ENCODE measurements at places on chromosomes 5 and 9.

GRCh38 chr9:86637515-86637914, 283.3 kb upstream of the TUT7 start:
- DNase-seq, result no peak

DNA sequence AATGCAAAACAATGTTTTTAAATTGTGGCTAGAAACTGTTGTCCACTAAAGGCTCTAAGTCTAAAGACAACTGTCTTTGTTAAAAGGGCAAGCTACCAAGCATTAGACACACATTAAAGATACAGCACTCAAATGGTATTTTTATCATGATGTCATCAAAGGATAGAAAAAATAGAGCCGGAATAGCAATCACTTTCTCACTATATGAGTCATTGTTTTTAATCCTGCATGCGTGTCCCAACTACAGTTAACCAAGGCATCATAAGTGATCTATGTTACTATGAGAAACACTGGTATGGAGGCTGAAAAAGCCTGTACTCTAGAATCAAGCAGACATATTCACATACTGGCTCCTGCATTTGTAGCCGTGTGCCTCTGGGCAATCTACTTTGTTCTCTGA, 1.9 kb upstream of the PJA2 start:
- no peak for DNase-seq

DNA sequence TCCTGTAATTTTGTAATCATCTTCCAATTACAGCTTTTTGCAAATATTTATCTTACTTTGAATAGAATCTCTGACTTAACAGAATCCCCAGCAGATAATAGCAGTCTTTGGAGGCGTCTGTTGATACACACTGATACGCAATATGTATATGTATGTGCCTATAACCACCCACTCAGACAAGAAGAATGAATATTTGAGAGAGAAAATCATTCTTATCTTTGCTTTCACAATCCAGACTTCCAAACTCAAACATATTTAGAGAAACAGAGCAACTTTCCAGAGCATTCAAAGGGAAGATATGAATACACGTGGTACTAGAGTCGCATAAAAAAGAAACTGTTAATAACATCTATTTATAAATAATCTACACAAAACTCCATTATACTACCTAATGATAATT, 6.1 kb downstream of the RORB start:
- no peak for DNase-seq

DNA sequence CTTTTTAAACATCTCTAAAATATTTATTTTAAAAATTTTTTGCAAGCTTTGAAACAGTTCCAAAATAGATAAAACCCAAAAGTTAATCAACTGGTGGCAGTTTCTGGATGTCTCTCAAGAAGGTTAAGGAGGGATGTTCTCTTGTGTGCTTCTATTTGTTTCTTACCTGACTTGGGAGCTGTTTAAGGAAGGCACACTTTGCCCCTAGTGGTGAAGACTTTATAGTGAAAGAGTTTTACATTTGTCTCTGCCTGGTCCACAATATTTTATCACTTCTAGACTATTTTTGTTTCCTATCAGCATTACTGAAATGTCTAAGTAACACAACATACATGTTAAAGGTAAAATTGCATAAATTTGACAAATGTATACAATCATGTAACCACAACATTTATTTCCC, 552.8 kb downstream of the SEMA5A start:
- no peak for DNase-seq

DNA sequence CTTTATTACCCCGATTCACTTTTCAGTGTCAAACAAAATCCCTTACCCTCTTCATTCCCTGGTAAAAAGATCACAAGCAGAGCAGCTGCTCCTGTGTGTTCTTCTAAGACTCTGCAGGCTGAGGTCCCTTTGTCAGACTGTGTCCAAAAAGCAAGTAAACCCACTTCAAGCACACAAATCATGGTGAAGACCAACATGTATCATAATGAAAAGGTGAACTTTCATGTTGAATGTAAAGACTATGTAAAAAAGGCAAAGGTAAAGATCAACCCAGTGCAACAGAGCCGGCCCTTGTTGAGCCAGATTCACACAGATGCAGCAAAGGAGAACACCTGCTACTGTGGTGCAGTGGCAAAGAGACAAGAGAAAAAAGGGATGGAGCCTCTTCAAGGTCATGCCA, 34.5 kb downstream of the CREBRF start:
- DNase-seq, result no peak

- no peak for DNase-seq
Measured at GRCh38 chr5:57764479-57765089, 282.0 kb upstream of the ACTBL2 start.

DNA sequence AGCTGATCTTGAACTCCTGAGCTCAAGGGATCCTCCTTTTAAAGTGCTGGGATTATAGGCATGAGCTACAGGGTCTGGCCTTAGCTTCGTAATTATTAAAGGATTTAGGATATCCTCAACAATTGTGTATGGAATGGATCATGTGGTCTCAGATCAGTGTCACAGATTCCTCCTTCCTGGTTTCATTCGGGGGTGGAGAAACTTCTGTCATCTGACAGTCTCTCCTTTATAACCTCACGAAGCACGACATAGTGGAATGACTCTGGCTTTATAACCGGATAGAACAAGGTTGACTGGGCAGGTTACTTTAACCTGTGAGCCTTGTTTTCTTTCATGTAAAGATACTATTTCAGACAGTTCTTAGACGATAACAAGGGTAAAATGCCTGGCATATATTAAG, 4.4 kb upstream of the GNG10 start:
- no peak for DNase-seq

DNA sequence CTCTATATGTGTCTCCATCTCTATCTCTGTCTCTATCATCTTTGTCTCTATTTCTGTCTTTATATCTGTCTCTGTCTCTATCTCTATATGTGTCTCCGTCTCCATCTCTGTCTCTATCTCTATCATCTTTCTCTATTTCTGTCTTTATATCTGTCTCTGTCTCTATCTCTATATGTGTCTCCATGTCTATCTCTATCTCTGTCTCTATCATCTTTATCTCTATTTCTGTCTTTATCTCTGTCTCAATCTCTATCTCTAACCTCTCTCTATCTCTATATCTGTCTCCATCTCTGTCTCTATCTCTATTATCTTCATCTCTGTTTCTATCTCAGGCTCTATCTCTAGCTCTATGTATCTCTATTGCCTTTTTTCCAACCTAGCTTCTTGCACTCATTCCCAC, 37.0 kb downstream of the IRX4 start:
- no peak for DNase-seq

DNA sequence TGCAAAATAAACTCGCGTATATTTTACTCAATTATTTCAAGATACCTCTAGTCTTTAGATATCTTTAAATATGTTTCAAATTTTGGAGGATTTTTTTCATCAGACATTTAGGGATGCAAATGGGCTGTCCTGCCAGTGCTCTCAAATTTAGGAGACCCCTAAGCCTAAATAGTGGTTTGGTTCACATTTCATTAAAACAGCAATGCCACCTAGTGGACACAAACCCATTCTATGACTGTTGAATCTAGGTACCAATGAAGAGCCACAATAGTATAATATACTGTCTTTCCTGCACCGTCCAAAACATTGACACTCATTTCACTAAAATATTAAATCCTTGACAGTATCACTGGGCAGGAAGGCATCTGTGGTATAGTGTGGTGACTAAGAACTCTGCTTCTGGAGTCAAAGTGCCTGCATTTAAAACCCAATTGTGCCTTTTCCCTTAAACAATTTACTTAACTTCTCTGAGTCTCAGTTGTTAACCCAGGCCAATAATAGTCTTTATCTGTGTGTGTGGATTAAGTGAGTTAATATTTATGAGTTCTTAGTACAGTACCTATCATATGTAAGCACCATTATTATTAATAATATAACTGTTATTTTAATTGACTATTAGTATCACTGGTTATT, 148.0 kb downstream of the RORB start:
- DNase-seq, result no peak

GRCh38 chr9:68838245-68838644, 133.2 kb downstream of the PIP5K1B start:
- no peak for DNase-seq

- no peak for DNase-seq
Measured at GRCh38 chr5:78540335-78541085, 108.1 kb downstream of the LHFPL2 start.

- no peak for DNase-seq
Measured at GRCh38 chr5:30413540-30413939, 779.9 kb upstream of the CDH6 start.

GRCh38 chr5:176854164-176854563, 43.8 kb downstream of the UNC5A start:
- DNase-seq, result no peak

GRCh38 chr5:103013933-103014552, 105.9 kb downstream of the GIN1 start:
- DNase-seq, result no peak

GRCh38 chr5:82603033-82603987, 325.2 kb upstream of the RPS23 start:
- no peak for DNase-seq

GRCh38 chr5:135822286-135822685, 12.2 kb upstream of the SLC25A48 start:
- no peak for DNase-seq

- no peak for DNase-seq
Measured at GRCh38 chr5:37940931-37941623, 101.2 kb upstream of the GDNF start.

GRCh38 chr9:133750982-133751649, 13.0 kb upstream of the SARDH start:
- no peak for DNase-seq

- no peak for DNase-seq
Measured at GRCh38 chr9:131733541-131734061, 6.3 kb downstream of the RAPGEF1 start.

- DNase-seq, result no peak
Measured at GRCh38 chr9:92737611-92738299, 26.9 kb downstream of the BICD2 start.

DNA sequence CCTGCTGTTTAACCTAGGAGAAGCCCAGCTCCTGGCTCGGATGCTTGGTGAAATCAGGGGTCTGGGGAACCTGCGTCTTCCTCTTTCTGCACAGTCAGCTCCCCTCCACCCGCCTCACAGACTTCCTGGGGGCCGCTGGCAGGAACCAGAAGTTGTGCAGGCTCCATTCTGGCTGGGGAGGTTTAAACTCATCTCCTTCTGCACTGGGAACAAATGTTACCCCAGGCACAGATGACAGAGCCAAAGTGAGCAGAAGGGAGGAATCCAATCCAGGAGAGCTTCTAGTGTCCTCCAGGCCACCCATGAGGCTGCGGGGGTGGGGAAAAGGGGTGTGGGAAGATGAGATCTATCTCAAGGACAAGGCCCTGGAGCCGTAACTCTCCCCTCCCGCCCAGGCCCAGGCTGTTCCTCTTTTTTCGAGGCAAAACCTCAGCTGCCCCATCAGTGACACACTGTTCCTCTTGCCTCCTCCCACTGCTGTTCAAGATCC, 31.2 kb downstream of the KCNMB1 start:
- no peak for DNase-seq

DNA sequence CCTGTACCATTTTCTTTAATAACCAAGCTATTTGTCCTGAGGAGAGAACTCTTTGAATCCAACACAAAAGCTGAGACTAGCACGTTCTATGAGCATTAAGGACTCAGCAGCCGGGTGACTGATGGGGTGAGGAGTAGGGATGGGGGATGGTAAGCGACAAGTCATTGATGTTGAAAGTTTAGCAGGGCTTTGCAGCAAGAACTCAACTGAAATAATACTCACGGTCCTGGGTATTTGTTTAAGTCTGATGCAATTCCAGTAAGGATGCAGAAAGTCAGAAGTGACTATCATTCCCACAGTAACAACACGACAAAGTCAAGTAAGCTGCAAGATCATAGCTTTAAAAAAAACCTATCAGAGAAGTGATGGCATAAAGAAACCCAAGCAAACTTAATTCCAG, 131.1 kb downstream of the ACTL7B start:
- no peak for DNase-seq

DNA sequence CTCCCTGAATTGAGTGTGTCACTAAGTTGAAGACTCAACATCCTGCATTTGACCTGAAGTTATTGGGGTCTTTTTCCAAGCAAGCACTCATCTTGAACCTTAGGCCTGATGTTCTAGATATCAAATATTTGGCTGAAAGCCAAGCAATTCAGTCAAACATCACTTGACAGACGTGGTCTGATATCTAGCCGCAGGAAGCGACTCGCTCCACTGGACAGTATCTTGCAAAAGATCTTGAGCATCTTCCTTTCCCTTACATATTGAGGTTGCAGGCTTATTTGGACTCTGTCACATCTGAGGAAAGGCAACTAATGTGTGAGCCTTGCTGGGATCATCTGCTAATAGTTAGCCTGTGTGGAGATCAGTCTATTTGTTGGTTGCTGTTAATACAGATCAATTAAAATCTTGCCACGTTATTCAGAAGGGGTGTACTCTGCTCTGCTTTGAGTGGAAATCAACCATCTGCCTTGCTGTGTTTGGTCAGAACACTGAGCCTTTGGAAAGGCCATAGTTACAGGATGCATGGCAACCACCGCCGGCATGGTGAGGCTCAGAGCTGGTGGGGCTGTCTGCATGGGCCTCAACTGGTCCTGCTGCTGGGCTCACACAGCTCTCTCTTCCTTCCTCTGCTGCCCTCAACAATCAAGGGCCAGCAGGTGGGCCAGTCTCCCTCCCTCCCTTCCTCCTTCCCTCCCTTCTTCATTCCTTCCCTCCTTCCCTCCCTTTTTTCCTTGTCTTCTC, 166.9 kb upstream of the KLF9 start:
- no peak for DNase-seq

GRCh38 chr5:71621741-71622140, 34.6 kb downstream of the MCCC2 start:
- no peak for DNase-seq

DNA sequence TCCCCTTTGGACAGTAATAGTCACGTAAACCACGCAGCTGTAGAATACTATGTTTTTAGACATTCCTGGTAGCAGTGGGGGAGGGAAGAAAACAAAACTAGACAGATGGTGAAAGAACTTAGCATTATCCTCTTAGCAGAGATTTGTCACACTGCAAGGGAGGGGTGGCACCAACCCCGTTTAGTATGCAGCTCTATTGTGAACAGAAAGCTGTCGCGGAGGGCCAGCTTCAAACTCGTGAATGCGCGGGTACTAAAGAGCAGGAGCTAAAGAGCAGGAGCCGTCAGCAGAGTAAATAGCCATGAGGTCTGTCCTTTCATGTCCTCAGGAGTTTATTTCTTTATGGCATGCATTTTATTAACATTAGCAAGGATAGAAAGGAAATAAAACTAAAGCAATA, 141.9 kb upstream of the SLC12A2 start:
- no peak for DNase-seq

All from stimulated activated CD8-positive, alpha-beta memory T cell treated with anti-CD3 and anti-CD28 coated beads, Interleukin-7, amount 100 ng/mL, for 1 hour (primary cell).